ENCODE measurements at places on chromosomes 6 and 20.
A peak's percentile ranks its signal among the peaks of the same experiment; 100 is the strongest.

GRCh38 chr6:95785785-95786184, 208.4 kb downstream of the MANEA start:
- no peak for DNase-seq

DNA sequence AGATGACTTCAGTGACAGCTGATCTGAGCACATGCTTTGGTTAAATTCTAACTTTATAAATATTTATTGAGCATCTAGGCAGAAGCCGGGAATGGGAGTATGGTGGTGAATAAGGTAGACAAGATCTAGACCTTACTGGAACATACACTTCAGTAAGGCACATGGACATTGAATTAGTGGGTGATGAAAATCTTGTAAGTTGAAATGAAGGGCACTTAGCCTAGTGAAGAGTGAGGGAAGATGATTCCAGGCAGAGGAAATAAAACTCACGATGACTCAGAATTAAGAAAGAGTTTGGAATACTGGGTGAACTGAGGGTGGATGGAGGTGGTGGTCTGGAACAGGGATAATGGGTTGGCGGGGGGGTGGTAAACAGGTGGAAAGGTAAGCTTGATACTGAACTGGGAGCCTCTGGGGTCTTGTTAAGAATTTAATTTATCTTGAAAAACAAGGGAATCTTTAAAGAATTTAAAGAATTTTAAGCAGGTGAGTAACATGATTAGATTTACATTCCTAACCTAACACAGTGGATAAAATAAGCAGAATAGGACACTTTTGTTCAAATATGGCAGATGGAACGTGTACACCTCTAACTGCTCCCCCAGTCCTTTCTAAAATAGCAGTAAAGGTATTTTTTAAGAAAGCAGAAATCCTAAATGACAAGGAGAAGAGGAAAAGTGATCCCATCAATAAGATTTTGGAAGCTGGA, 75.2 kb upstream of the ARHGAP18 start:
- DNase-seq, result no peak

- no peak for DNase-seq
These were observed 3.6 kb upstream of the HS3ST5 start for GRCh38 chr6:114346451-114346850.

DNA sequence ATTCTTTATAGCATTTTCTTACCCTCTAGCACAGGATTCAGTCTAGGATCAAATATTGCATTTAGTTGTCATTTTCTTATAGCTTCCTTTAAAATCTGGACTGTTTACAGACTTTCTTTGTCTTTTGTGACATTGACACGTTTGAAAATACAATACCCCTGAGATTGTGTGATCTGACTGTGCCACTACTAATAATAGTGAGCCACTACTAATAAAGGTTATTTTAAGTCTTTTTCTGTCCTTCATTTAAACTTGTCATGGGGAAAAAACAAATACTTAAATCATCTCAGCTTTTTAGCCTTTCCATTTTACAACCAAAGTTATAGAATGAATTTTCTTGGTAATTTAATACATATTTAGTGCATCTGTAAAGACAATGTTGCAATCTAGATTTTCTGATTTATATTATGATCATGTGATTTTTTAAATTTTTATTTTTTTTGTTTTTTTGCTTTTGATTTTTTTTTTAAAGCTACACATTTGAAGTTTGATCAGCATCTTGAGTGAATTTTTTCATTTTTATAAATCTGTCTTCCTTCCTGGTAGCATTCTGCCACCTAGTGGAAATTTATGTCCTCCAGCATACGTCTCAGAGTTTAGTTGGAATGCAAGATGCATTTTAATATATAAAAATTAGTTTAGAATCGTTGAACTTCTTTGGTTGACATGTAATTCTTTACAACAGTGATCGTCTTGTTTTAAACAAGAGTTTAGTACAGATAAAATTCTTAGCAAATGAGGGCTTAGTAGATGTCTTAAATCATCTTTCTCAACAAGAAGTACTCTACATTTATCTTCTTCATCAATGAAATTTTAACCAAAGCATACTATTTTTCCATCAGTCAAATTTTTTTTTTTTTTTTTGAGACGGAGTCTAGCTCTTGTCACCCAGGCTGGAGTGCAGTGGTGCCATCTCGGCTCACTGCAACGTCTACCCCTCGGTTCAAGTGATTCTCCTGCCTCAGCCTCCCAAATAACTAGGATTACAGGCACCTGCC, 119.4 kb downstream of the NCOA3 start:
- no peak for DNase-seq

GRCh38 chr6:136719280-136720044, 72.8 kb downstream of the MAP3K5 start:
- no peak for DNase-seq

GRCh38 chr6:43828711-43829110, 58.7 kb downstream of the VEGFA start:
- no peak for DNase-seq

- no peak for DNase-seq
These were observed 33.5 kb downstream of the ELOVL5 start for GRCh38 chr6:53315086-53315724.

DNA sequence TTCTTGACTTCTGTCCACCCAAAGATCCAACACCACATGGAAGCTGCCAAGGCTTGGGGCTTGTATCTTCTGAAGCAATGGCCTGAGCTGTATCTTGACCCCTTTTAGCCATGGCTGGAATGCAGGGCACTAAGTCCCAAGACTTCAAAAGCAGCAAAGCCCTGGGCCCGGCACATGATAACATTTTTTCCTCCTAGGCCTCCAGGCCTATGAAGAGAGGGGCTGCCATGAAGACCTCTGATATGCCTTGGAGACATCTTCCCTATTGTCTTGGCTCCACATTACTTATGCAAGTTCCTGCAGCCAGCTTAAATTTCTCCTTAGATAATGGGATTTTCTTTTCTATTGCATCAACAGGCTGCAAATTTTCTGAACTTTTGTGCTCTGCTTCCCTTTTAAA, 1252.6 kb upstream of the CITED2 start:
- no peak for DNase-seq

DNA sequence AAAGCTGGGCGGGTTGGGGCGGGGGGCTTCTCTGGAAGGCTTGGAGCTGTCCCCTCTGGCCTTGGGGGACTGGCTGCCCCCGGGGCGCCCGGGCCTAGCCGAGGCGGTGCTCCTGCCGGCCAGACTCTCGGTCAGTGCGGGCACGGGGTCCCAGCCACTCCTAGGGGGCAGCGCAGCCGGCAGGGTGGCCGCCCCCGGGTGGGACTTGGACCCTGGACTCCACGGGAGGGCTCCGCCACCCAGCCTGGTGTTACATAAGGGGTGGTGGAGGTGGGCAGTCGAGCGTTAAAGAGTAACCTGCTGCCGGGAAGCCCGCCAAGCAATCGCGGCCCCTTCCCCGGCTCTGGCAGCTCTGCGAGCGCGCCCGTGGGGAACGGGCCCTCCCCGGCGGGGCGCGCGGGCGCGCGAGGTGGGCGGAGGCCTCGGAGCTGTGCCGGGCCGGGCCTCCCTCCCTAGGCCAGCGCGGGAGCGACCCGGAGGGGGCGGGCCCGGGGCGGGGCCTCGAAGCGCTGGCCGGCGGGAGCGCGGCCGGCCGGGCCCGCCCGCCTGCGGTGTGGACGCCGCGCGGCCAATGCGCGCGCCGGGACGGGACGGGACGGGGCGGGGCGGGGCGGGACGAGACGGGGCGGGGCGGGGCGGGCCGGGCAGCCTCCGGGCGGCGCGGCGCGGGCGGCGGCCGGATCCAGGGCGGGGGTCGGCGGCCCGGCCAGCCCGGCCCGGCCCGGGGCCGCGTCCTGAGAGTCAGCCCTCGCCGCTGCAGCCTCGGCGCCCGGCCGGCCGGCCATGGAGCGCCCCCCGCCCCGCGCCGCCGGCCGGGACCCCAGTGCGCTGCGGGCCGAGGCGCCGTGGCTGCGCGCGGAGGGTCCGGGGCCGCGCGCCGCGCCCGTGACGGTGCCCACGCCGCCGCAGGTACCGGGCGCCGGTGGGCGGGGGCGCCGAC, at the start of gene SLC2A4RG:
Gene SLC2A4RG, plus strand, starts transcription at position 647 of the 940 bp plus-strand sequence. Its CDS starts 137 bp downstream, at position 784.
- peak; percentile 90 for DNase-seq

GRCh38 chr6:111478064-111478476, 4.9 kb downstream of the REV3L start:
- no peak for DNase-seq

GRCh38 chr6:166277018-166277417, 31.2 kb downstream of the PRR18 start:
- peak; percentile 73 for DNase-seq

GRCh38 chr6:41512146-41512701, 34.0 kb upstream of the FOXP4 start:
- DNase-seq, result no peak

- DNase-seq, result no peak
These were observed 369 bp upstream of the NSFL1C start for GRCh38 chr20:1467082-1467354.

- no peak for DNase-seq
These were observed 48.4 kb downstream of the ARHGAP40 start for GRCh38 chr20:38650010-38650409.

DNA sequence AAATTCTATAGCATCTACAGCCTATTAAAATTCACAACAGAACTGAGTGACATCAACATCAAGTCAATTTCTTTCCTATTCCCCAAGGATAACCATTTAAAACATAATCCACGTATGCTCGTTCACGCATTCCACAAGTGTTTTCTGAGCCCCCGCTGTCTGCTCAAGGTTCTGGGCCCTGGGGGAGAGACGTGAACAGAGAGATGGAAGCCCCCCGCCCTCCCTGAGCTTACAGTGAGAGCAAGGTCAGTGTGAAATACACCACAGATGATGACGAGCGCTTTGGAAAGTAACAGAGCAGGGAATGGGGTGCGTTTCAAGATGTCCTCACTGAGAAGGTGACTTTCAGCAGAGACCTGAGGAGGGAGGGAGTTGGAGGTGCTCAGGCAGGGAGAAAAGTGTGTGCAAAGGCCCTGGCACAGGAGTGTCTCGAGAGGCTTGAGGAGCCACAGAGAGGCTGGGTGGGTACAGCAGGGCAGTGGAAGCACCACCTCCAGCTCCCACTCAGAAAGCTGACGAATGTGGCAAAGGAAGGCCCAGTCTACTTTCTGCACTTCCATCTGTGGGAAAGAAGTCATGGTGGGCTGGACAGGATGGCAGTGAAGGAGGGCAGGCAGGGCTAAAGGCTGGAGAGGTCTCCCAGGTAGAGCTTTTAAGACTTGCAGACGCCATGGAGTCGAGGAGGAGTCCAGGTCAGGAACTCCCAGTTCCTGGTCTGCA, 88.3 kb downstream of the DLL1 start:
- DNase-seq, result peak; percentile 68

DNA sequence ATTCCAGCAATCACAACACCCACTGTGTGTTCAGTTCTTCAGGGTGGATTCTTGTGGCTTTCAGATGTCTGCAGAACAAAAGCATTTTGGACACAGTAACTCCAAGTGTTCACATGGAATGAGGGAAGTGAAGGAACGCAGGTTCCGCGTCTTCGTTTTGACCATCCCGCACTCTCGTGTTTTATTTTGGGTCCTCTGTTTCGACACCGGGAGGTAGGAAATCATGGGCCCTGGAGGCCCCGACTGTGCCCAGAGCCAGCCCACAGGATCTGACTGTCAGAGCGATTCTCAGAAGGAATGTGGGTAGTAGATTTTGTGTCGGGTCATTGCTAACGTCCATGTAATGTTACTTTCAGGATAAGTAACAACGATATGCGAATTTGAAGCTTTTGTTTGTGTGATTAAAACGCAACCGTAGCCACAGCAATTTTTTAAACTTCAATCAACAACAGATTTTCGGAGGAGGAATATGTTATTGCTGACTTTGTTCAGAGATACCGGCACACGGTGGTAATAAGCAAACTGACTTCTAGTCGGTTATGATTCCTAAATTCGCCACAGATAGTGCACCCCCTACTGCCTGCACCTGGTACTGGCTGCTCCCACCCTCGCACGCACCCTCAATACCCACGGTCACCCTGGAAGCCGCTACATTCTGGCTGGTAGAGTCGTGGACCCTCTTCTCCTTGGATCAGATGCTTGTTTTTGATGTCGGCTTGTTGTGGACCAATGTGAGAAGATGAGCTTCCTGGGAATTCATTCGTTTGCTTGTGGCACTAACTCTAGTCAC, 10.5 kb downstream of the NPEPL1 start:
- peak; percentile 75 for DNase-seq

GRCh38 chr6:71157345-71157744, 131.3 kb upstream of the OGFRL1 start:
- DNase-seq, result no peak

DNA sequence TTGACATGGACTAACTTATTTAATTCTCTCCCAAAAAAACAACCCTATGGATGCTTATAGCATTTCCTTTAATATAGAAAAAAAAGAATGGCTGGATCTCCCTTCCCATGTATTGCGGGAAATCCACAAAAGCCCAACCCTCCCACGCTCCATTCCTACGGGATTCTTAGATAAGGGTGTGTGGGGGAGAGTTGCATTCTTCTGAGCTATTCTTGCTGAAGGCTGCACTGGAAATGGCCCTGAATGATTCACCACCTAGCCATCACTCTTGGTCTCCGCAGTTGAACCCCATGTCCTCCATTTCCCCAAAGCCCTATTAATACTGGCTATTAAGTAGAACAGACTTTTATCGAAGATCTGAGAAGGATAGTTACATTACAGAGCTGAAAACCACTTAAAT, 41.9 kb upstream of the ADGRF5 start:
- DNase-seq, result no peak

- no peak for DNase-seq
These were observed 77.8 kb downstream of the NINL start for GRCh38 chr20:25507385-25508082.

DNA sequence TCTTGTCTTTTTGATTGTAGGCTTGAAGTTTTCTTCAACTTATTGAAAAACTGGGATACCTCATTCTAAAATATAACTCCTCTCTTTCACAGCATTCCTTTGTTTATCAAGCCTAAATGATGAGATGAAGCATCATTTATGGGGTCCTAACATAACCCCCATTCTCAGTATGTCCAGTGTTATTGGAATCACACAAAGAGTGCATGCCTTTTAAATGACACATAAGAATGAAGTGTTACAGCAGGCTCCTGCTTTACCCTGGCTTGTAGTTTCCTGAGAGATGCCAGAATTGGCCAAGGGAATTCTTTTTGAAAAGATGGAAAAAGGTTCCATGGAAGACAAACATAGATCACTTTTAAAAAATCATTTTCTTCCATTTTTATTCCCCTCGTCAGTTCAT, 502.4 kb downstream of the BCKDHB start:
- DNase-seq, result no peak

DNA sequence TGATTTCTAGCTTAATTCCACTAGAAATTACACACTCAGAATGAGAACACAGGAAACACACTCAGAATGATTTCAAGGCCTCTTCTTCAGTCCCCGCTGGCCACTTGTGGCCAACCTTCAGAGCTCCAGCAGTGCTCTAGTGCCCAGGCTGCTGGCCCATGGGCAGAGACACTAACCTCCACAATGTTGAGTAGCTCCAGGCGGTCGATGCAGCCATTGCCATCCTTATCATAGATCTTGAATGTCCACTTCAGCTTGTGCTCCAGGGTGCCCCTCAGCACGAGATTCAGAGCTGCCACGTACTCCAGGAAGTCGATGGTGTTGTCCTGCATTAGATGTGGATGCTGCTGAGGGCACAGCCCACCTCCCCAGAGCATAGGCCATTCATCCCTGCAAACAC, 6.3 kb downstream of the GUCA1B start:
- no peak for DNase-seq

DNA sequence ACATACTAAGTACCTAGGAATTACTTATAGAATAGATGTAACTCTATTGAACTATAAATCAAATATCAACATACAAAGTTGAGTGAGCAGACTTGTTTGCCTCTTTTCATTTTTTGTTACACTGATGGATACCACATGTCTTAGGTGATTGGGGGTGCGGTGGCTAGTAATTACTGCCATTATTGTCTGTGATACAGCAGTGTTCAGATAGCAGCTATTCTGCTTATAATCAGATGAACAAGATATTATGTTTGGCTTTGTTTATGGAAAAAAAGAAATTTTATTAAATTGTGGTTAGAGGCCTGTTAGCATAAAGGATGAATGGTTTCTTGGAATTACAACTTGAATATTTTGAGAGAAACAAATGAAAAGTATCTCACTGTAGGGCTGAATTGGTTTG, 55.9 kb downstream of the KCNQ5 start:
- no peak for DNase-seq
